Dermis microvascular lymphatic vessel endothelial cell (primary cell): ENCODE measurements at places on chromosomes 1 and 21. TPM values are rescaled to one million over a fixed set of nuclear protein-coding genes. Genes with fewer than 3 reads are reported as not detected.

DNA sequence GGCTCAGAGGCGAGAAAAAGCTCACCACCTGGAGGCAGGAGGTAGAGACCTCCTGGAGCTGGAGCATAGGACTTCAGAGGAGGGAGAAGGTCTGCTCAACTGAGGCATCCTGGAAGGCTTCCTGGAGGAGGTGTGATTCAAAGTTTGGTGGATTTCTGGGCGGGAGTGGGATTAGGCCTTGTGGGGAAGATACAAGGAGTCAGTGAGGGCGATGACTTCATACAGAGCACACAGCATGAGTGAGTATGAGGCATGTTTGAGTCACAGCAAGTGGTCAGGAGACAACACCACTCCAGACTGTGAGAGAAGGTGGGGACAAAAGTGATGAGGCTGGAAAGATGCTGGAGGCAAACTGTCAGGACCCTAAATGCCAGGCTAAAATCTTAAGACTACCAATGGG lies 77.6 kb downstream of the MATN1 start:
- DNase-seq = no peak

GRCh38 chr1:115469703-115470476 lies 131.8 kb upstream of the NGF start:
- DNase-seq = no peak

DNA sequence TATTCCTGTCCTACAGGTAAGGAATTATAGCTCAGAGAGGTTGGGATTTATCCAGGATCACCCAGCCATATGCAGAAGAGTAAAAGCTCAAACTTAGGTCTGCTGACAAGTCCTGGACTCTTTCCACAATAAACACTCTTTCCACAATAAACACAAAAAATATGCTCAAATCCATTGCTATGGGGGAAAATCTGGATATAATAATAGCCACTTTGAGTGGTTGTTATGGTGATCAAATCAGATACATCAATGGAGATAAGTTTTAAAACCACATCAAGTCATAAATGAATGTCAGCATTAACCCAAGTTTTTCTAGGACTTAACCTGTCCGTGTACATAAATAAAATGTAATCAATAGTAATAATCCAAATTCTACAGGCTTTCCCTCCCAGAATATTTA lies 22.3 kb upstream of the TTF2 start:
- DNase-seq = peak; percentile 52

- DNase-seq = no peak
These were observed 5.7 kb upstream of the SYF2 start for GRCh38 chr1:25238046-25238445.

DNA sequence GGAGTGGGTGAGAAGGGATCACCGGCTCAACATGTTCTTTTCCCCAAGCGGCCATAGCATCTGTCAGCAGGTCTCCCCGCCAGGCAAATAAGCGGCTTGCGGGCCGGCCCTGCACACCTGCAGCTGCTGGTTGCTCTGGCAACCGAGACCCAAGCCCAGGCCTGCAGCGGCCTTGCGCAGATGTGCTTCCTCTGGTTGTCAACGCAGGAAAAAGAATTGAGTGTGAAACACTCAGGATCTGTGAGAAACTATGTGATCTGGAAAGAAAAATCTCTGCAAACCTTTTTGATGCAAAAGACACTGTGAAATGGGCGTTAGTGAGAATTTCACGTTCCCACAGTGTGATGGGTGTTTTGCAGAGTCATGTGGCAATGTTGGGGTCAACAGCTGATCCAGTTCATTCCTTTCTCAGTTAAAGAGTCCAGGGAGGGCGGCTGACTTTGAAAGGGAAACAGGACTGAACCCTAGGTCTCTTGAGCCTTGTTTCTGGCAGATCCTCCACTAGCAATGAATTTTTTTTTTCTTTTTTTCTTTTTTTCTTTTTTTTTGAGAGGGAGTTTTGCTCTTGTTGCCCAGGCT lies 28.4 kb downstream of the TOMM20 start:
- no peak for DNase-seq

DNA sequence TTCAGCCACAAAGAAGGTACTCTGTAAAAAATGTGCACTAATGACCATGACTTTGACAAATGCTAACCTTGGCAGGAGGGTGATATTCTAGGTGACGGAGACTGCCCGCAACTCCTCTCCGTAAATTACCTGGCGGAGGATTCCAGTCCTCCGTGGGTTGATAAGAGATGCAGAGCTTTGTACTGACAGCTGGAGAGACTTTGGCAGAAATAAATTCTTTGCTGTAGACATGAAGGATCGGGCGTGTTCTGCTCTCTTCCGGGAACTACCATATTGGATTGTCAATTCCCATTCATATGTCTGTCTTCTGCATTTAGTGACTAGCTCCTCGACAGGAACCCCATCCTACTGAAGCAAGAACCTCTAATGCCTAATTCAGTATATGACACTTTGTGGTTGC lies 158.3 kb upstream of the KAZN start:
- DNase-seq = no peak

DNA sequence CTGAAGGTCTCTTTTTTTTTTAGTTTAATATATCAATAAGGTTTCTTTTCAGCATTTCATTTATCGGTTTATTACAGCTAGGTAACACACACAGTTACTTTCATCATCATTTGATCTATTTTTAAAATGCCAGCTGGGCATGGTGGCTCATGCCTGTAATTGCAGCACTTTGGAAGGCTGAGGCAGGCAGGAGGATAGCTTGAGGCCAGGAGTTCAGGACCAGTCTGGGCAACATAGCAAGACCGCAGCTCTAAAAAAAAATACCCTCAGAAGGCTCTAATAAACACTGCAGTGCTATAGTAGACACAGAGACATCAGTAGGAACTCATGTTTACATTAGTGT lies 48.5 kb upstream of the VAMP3 start:
- no peak for DNase-seq

ARID4B gene
- 29.8 and 44.1 TPM in 2 replicates for total RNA-seq

CYP4A22 gene
- not detected in 2 replicates for total RNA-seq

FAM3B gene
- not detected in 2 replicates for total RNA-seq
